GM04503 (cell line): ENCODE measurements at places on chromosomes 6 and 20.

- DNase-seq: no peak
Observed at GRCh38 chr6:150931405-150931804, 65.9 kb downstream of the MTHFD1L start.

DNA sequence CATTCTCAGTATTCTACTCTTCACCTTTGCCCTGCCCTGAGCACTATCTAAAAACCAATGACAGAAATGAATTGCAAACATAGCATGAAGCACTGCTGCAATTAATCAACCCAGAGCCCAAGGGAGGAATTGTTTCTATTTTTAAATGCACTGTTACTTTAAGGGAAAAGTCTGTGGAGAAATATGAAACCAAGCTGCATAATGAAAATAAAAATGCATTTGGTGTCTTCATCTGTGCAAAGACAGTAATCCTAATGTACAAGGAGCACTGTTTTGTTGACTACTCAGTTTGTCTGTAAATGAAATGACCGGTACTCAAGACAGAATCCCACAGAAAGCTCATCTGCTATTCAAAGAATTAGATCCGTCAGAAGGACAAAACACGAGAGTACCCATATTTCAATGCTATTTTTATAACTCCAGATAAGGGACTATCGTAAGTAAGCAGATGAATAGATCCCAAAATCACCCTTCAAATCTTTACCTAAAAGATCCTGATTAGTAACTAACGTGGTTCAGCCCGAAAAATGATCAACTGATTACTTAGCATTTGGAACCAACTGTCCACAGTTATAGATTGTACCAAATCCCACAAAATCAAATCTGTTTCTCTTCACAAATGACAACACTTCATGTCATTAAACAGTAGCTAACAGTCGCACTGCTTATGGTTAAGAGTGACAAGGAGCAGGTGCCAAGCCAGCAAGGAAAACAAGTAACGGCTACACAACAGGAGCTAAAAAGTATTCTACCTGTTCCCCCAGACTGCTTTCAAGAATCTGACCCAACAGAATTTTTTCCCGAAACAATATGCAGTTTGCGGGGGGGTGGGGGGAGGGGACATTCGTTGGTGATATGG, 2.4 kb downstream of the KIF13A start:
- no peak for DNase-seq

GRCh38 chr6:150081702-150082101, 12.8 kb upstream of the ULBP3 start:
- DNase-seq: no peak

- no peak for DNase-seq
Observed at GRCh38 chr6:159093609-159094443, 49.0 kb upstream of the TAGAP start.
